ENCODE measurements at places on chromosomes 13 and 19.
A peak's percentile ranks its signal among the peaks of the same experiment; 100 is the strongest.

DNA sequence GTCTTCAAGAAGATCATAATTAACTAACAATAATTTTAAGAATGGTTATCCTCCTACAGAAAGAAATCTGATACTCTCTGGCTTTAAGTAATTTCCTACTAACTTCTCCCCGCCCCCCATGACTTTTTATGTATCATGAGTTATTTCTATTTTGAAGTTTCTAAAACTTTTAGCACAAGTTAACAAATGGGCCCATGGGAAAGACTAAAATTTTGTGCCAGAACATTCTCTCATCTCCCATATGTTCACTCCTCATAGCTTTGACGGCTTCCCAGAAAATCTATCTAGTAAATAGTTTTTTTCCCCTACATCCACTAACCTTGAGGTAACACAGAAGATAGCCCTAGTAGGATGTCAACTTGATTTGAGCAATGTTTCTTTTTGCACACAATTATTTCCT is 148.3 kb downstream of the POSTN start:
- DNase-seq, result no peak

DNA sequence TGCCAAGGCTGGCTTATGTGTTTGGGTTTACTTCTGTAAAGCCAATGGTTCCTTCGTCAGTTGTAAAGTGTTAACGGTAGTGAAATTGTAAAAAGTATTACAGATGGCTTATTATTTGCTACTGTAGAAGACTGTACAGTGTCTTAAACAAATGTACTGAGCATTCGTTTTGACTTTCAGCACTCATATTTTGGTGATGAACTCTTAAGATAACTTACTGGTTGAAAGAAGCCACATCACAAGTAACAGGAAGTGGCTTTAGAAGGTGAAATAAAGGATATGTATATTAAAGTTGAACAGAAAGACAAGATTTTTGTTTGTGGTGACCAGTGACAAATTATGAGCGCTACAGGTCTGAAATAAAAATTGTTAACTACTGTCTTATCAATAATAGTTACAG is 64.2 kb downstream of the URI1 start:
- DNase-seq, result no peak

- DNase-seq, result no peak
Measured at GRCh38 chr19:4878491-4878968, 11.1 kb upstream of the PLIN3 start.

- peak; percentile 99 for DNase-seq
Measured at GRCh38 chr19:4889034-4889815, 13.5 kb downstream of the ARRDC5 start.

DNA sequence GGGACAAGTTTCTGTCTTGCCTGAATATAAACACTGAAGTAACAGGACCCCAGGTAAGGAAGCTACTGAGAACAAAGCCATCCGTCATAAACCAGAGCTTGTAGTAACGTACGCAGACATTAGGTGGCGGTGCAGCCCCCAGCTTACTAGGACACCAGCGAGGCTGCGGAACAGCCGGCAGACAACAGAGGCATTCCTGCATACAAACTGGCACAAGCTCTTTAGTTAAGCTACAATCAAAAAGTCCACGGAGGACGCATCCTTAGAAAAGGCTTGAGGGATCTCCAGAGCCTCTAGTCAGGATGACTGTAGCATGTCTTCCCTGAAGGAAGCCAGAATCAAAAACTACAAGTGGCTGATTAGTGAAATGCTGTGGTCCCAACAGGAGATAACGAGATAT is 26.2 kb downstream of the ZNF160 start:
- peak; percentile 13 for DNase-seq

GRCh38 chr19:28400953-28401671 is 811.8 kb downstream of the UQCRFS1 start:
- DNase-seq, result no peak

- no peak for DNase-seq
Measured at GRCh38 chr19:46394402-46394797, 19.0 kb downstream of the CCDC8 start.

- DNase-seq, result peak; percentile 53
Measured at GRCh38 chr19:5572556-5573286, 5.0 kb upstream of the TINCR start.

- peak; percentile 65 for DNase-seq
Measured at GRCh38 chr13:50224534-50224933, 209.3 kb downstream of the KCNRG start.

GRCh38 chr19:34051255-34051654 is 121.0 kb upstream of the LSM14A start:
- DNase-seq, result no peak

DNA sequence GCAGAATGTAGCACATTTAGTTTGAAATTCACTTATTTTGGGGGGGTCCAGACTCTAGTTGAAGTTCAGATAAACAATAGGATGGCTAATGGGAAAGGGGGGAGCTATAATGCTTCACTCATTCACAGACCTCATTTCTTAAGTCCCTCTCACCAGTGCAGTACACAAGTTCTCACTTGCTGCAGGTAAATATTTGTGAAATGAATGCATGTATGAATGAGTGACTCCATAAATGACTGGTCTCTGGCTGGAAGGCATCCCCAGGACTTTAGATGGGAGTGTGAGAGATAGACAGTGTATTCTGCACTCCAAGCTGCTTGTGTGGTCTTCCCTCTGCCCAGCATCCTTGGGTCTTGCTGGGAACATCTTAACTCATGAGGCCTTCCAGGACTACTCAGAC is 169.2 kb downstream of the ZIC5 start:
- DNase-seq, result no peak

- peak; percentile 73 for DNase-seq
Measured at GRCh38 chr13:114132419-114133121, at the start of gene RASA3. Gene RASA3, minus strand, starts transcription at chr13:114132623. Its CDS starts 134 bp downstream, at chr13:114132489.

GRCh38 chr19:18437491-18438330 is at the start of gene ISYNA1:
Gene ISYNA1, minus strand, starts transcription at chr19:18438133. Its CDS starts 154 bp downstream, at chr19:18437979.
- peak; percentile 28 for DNase-seq

- no peak for DNase-seq
Measured at GRCh38 chr19:15293781-15294491, 38.4 kb downstream of the BRD4 start.

- DNase-seq, result no peak
Measured at GRCh38 chr13:113317031-113317430, 20.0 kb downstream of the LAMP1 start.

- no peak for DNase-seq
Measured at GRCh38 chr13:75371203-75371602, 110.8 kb downstream of the TBC1D4 start.

GRCh38 chr13:99275093-99275469 is 16.9 kb upstream of the GPR18 start:
- peak; percentile 39 for DNase-seq

DNA sequence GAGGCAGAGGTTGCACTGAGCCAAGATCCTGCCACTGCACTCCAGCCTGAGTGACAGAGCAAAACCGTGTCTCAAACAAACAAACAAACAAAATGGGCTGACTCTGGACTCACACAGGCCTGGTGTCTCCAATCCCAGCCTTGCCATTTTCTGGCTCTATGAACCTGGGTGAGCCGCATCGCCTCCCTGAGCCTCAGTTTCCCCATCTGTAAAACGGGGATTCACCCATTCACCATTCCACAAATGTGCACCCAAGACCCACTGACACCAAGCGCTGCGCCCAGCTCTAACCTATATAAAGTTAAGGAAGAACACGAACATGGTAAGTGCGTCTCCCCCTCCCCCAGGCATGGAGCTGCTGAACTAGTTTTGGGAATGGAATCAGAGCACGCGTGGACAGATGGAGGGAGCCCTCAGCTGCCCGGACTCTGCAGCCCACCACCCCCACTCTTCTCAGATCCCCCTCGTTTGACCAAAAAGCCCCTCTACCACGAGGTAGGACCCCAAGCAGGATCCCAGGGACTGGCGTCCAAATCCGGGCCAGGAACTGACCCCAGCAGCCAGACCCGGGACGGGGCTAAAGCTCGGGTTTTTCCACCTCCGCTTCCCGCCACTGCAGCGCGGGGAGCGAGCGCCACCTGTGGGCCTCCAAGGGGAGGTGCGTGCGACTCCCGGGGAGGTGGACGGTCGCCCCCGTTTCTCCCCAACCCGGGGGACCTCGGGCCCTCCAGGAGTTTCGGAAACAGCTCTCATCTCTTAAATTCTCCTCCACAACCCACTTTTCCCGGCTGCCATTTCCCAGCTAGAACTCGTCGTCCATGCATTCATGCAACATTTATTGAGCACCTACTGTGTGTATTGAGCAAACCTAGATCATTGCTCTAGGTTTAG is 33.0 kb upstream of the ADGRE5 start:
- peak; percentile 75 for DNase-seq

DNA sequence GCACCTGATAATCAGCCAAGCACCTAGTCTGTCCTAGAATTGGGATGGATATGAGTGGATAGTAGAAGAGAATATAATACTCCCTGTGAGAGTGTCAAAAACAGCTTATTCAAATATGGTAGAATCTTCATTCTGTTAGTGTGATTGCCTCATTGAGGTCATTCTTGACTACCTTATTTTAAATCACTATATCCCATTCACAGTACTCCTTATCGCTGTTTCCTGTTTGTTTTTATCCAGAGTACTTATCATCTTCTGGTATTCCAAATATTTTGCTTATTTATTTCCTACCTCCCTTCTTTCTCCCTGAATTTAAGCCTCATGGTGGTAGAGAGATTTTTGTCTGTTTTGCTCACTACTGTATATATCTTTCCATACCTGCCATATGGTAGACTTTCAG is 9.9 kb downstream of the NDFIP2 start:
- no peak for DNase-seq

- no peak for DNase-seq
Measured at GRCh38 chr13:28467034-28467433, 27.9 kb downstream of the FLT1 start.

DNA sequence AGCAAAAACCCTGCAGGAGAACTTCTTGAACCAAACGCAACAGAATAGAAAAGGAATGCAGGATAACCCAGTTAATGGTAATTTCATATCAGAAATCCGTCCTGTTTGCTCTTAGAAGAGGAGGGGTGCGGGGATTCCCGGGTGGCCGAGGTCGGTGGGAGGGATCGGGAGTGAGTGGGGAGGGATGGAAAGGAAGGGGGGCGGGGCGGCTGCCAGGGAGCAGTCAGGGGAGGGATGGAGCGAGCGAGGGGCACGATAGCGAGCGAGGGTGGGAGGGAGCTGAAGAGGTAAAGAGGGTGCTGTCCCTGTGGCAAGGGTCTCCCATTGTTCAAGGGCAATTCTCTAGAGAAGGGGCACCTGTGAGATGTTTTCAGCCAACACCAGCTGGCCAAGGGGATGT is 26.5 kb downstream of the CD177 start:
- no peak for DNase-seq

DNA sequence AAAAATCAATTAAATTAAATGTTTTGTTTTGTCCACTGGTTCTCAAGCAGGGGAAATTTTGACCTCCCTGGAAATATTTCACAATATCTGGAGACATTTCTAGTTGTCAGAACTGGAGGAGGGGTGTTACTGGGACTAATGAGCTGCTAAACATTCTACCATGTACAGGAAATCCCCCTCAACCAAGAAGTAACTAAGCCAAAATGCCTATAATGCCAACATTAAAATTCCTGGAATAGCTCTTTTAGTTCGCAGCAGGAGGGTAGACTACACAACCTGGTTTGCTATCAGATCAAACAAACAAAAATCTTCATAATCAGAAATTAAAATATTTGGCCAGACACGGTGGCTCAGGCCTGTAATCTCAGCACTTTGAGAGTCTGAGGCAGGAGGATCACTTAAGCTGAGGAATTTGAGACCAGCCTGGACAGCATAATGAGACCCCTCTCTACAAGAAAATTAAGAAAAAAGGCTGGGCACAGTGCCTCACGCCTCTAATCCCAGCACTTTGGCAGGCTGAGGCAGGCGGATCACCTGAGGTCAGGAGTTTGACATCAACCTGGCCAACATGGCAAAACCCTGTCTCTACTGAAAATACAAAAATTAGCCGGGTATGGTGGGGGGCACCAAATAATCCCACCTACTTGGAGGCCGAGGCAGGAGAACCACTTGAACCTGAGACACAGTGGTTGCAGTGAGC is 13.7 kb upstream of the SMARCA4 start:
- DNase-seq, result no peak

GRCh38 chr19:50820086-50820485 is 3.5 kb downstream of the KLK1 start:
- no peak for DNase-seq

DNA sequence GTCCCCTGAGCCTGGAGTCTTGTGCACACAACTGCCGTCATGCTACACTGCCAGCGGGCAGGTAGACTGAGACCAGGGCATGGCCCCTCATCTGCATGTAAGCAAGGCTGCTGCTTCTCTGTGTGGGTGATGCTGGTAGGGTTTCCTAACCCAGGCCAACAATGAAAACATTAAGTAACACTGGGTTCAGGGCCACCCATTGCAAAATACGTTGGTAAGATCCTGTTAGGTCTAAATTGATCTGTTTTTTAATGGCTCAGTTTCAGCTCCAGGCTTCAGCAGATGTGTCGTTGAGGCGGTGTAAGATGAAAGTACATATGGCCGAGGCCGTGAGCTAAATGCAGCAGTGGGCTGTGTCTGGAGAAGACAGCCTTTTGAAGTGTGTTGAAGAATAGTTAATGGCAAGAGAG is 383.4 kb downstream of the IRS2 start:
- no peak for DNase-seq

All from PC-3 (cell line).